ENCODE measurements at places on chromosomes 6 and 20.

GRCh38 chr6:93295631-93296030 is 123.7 kb downstream of the EPHA7 start:
- no peak for DNase-seq

DNA sequence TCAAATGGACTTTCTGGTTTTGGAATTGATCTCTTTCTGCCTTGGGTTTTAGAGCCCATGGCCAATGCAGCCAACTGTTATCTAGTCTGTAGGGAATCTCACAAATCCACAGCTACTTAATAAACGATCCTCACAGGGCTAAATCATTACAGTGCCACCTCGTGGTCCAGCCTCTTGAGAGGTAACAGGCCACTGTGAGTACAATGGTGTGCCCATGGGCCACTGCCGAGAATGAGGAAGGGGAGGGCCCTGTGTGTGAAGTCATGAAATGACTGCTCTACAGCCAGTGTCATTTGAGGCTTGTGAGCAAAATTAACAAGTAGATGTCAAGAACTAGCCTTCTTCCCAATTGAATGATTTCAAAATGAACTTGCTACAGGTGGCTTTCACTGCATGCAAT is 54.3 kb upstream of the GMPR start:
- peak; percentile 43 for DNase-seq

DNA sequence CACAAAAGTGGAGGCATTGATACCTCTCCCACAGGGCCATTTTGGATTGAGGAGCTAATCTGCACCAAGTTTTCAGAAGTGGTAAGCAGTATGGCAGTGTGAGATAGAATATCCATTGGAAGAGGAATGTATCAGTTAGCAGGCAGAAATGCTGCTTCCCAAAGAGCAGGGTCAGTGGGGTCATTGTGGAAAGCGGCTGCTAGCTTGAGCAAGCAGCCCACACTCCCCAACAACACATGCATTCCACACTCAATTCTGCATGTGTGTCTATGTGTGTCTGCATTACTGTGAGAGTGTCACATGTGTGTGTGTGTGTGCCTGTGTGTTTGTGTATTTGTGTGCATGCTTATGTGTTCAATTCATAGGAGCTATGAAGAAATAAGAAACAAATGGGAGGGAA is 190.9 kb upstream of the FOXA2 start:
- DNase-seq = no peak

- DNase-seq = no peak
Measured at GRCh38 chr20:22464312-22465003, 119.9 kb downstream of the FOXA2 start.

- no peak for DNase-seq
Measured at GRCh38 chr20:40697541-40697940, 8.5 kb upstream of the MAFB start.

DNA sequence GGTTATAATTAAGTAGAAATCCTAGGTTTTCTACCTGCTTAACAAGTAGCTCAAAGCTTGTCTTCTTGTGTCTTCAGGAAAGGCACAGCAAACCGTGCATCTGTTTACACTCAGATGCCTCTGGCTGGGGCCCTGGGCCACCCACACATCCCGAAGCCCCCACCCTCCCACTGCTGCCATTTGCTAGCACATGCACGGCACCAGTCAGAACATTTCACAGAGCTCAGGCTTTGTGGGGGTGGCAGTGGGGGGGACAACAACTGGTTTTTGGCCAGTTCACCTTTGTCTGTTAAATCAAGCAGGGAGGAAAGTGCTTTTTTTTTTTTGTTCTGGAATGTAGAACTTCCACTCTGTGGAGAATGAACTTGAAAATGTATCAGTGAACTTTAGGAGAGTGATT is 77.7 kb downstream of the LINC00237 start:
- no peak for DNase-seq

GRCh38 chr20:62412194-62413024 is 5.3 kb upstream of the CABLES2 start:
- no peak for DNase-seq

- DNase-seq = no peak
Measured at GRCh38 chr6:137412562-137412961, 81.6 kb downstream of the OLIG3 start.

DNA sequence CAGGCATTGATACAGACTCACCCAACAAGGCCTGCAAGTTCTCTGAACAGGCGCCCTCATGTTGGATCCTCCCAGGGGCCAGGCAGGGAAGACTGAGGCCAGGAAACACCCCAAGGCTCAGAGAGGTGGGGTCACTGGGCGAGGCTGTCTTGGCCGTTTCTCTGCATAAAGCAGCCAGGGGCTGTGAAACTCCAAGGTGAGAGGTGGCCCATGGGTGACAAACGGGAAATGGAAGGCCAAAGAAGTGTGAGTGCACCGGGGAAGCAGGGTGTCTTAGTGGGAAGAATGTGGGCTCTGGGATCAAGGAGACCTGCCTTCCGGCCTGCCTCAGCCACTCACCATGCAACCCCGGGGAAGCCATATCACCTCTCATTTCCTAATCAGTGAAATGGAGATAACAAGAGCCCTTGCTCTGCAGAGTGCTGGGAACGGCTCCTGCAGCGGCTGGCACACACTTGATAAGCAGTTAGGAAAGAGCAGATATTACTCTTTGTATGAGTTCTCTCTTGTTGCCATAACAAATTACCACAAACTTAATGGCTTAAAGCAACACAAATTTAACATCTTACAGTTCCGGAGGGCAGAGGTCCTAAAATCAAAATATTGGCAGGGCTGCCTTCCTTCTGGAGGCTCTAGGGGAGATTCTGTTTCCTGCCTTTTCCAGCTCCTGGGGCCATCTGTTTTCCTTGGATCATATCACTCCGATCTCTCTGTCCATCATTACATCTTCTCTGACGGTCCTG is 168.6 kb downstream of the NFATC2 start:
- DNase-seq = no peak

GRCh38 chr6:43475516-43475915 is 1.9 kb upstream of the TJAP1 start:
- no peak for DNase-seq

DNA sequence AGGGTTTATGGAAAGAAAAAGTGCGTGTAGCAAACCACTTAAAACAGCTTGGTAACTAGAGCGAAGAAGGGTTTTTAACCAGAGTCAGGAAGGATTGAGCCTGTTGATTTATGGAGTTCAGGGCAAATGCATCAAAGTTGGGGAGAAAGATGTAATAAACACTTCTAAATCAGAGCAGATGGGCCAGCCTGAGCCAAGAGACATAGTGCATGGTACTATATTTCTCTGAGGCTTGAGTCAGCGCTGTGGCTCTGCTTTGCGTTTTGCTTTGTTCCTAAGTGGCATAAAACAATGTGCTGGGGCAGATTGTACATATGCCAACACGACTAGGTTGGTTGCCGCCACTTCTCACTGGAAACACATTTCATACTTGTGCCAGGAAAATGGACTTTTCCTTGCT is 111.3 kb downstream of the BCKDHB start:
- no peak for DNase-seq

Data from GF-D8 (cell line).